ENCODE measurements at places on chromosomes 7 and 10. TPM values are rescaled to one million over a fixed set of nuclear protein-coding genes. Genes with fewer than 3 reads are reported as not detected.

GRCh38 chr10:1141261-1141660, 85.1 kb downstream of the WDR37 start:
- H3K4me1 ChIP-seq: no peaks in the 10 kb centered on the region
- H3K27ac ChIP-seq: no peak overlapping the region
- no peak overlapping the region for H3K4me3 ChIP-seq
- peaks cover 34% of the 10 kb centered on the region for H3K36me3 ChIP-seq
- no peak for DNase-seq

Gene MSMB
- not detected for total RNA-seq

Gene FRMPD2
- 1.6 TPM for total RNA-seq

Gene ATG9B
- 9.4 TPM for total RNA-seq

Gene PRPS1L1
- total RNA-seq: not detected

- peaks cover 35% of the 10 kb centered on the region for H3K27me3 ChIP-seq
- no peak for DNase-seq
- H3K4me1 ChIP-seq: peaks cover 47% of the 10 kb centered on the region
- no peak overlapping the region for H3K27ac ChIP-seq
Observed at GRCh38 chr10:79250259-79250658, 97.0 kb upstream of the PPIF start.

Gene PNLIPRP2
- not detected for total RNA-seq

Gene CPA5
- not detected for total RNA-seq

Gene AKR1C3
- total RNA-seq: 0.49 TPM

DNA sequence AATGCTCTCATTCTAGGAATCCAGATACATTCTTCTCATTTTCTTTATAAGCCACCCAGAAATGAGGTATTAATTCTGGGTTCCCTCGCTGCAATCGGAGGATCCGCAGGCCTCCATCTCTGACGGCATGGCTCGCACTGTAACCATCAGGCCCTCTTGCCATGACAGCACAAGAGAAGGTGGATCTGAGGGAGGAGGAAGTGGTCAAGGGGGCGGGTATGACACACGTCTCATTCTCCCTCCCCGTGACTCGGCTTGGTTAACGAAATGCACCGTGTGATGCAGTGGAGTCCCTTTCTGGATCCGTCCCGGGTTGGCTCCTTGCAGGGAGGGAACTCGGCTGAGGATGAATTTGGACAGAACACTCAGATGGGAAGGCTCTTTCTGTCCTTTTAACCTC, 280.2 kb downstream of the TCERG1L start:
- no peak for DNase-seq
- H3K4me3 ChIP-seq: no peak overlapping the region

All from glutamatergic neuron (in vitro differentiated cells).